ENCODE measurements at places on chromosomes 16 and 17.

GRCh38 chr17:83024218-83024971 is 55.0 kb upstream of the METRNL start:
- no peak for DNase-seq

- DNase-seq: no peak
These were observed 11.4 kb downstream of the UNC13D start for GRCh38 chr17:75832652-75833400.

DNA sequence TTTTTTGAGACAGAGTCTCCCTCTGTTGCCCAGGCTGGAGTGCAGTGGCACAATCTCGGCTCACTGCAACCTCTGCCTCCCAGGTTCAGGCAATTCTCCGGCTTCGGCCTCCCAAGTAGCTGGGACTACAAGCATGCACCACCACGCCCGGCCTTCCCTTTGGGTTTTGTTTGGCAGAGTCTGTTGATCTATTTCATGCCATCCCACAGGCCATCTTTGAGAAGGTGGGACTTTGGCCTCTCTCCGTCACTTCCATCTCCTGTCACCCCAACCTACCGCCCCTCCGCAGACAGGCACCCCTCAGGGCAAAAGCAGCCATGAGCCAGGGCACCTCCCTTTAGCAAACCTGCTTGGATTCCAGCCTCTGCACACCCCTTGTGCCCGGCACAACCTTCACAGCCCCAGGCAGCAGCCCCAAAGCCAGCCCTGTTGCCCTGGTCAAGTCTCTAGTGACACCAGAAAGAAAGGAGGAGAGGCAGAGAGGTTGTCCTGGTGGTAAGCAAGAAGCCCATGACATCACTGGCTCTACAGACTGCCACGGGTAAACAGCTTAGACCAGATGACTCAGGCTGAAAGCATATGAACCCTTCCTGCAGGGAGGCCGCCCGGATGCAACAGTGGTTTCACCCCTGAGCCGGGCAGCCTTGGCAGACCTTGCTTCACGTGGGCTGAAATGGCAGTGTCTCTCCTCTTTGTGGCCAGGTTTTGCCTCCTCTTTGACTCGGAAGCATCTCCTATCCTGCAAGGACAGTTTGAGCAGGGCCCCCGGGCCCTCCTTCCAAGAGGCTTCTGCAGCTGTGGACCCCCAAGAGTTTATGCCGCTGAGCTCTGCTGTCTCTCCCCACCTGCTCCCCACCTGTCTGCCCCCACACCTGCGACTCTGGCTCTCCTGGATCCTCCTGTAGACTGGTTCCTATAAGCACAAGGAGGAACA is 8.1 kb upstream of the TIMP2 start:
- DNase-seq: peak; percentile 81

- no peak for DNase-seq
These were observed 47.2 kb upstream of the SKAP1 start for GRCh38 chr17:48477221-48477620.

GRCh38 chr17:81859906-81860755 is at the start of gene P4HB:
Gene P4HB, minus strand, starts transcription at chr17:81860535. Its CDS starts 64 bp downstream, at chr17:81860471.
- DNase-seq: no peak

DNA sequence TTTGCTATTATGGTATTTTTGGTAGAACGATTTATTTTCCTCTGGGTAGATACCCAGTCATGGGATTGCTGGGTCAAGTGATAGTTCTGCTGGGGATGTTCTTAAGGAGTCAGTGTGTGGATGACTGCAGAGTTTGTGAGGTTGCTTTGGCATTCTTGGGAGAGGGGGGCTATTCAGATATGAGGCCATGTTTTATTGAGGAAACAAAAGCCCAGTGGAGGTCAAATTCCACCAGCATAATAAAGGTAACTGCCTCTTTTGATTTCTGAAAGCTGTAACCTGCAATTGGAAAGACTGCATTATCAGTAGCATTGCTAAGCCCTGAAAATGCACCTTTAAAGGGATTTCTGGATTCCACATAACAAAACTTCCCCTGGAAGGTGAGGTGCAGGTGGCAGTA is 43.7 kb upstream of the HNF1B start:
- no peak for DNase-seq

DNA sequence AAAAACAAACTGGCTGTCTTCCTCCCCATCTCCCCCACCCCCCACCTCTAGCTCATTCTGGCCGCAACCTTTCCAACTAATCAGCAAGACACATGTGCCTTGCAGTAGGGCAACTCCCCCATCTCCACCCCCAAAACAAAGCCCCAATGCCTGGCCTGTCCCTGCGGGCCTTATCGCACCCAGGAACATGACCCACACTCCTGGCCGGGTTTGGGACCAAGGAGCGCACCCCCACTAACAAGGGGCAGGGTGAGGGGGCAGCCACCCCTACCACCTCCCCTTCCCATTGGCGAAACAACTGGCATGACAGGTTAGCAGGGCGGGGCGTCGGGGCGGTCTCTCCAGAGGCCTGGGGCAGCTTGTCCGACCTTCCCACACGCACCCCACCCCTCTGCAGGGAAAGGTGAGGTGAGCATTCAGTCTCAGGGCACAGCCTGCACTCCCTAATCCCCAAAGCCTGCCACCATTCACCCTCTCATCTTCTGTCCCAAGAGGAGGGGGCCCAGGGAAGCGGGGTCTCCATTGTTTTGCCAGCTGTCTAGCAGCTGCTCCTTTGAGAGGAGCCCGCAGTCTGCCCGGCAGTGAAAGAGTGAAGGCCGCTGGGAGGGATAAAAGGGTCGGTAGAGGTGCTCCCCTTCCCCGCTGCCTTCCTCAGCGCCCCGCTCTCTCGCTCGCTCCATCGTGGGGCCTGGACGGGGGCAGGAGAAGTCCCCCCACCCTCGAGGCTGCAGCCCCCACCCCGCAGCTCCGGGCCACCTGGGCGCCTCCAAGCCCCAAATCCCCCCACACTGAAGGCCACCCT is 765 bp downstream of the MYO18A start:
- DNase-seq: no peak

- no peak for DNase-seq
These were observed 116.8 kb upstream of the CREBBP start for GRCh38 chr16:3997231-3997841.

GRCh38 chr17:39804839-39805238 is 59.3 kb downstream of the IKZF3 start:
- DNase-seq: no peak
